Skin of body (tissue), 3 donors: ENCODE measurements at places on chromosomes 5 and 9. TPM values are rescaled to one million over a fixed set of nuclear protein-coding genes. Genes with fewer than 3 reads are reported as not detected.

The PCDHB12 gene
- 2.2 TPM for total RNA-seq

- DNase-seq = no peak
These were observed 16.3 kb upstream of the DPM2 start for GRCh38 chr9:127953768-127954505.

GRCh38 chr5:105150323-105150722 lies 1587.7 kb upstream of the NUDT12 start:
- no peak for DNase-seq

- no peak for DNase-seq
These were observed 14.2 kb upstream of the NRARP start for GRCh38 chr9:137316012-137316981.

The HNRNPH1 gene
- 851 TPM for total RNA-seq

The OBP2B gene
- 0.30 TPM for total RNA-seq

The CDH12 gene
- 4.8 TPM for total RNA-seq
